Activated CD4-positive, alpha-beta T cell treated with anti-CD3 and anti-CD28 coated beads for 4 hours (primary cell): ENCODE measurements at places on chromosomes 1 and 21.

GRCh38 chr1:113207457-113207856 is 134.5 kb downstream of the LRIG2 start:
- no peak for DNase-seq

- no peak for DNase-seq
These were observed 82.8 kb downstream of the DYRK1A start for GRCh38 chr21:37449302-37449937.

DNA sequence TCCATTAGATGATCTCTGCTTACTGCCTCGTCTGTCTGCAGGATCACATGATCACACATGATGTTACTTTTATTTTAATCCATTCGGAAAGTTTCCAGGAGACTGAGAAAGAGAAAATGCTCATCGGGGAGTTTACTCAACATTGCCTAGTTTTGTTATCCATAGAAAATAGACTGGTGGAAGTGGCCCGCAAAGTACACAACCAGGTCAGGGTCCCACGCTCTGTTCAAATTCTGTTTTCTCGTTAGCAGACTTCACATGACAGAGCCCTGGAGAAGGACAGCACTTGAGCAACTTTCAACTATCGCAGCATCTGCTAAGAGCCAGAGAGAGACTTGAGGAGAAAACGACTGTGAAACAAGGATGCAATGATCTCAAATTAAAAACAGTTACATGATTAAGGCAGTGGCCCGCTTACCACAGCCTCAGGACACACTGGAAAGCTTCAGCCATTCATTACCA is 44.2 kb downstream of the ADAMTS1 start:
- no peak for DNase-seq

DNA sequence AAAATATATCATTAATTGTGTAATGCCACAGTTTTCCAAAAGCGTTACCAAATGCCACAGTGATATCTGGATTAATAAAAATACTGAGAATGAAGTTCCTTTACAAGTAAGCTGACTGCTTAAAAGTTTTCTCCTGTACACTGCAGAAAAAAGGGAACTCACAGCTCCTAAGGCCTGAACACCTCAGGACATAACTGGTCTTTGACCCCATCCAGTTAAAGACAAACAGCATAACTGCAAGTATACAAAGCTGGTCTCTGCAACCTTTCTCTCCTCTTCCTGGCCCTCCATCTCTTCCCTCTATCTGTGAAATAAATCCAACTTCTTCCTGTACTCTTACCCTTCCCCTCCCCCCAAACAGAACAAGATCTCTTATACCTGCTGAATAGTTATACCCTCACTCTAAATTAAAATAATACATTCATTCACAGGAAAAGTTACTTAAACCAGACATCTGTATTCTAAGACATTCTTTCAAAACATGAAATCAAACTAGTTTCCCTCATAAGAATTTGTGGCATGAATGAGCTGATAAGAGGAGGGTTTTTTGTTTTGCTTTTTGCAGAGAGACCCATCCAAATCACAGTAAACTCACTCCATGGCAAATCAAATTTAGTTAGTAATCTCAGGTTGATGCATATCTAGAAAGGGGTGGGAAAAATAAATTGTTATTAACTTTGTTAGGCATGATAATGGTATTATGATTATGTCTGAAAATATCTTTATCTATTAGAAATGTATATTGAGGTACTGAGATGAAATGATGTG is 2.9 kb downstream of the DIPK1A start:
- no peak for DNase-seq

- DNase-seq, result no peak
These were observed 71.1 kb upstream of the DIRAS3 start for GRCh38 chr1:68121536-68121935.

DNA sequence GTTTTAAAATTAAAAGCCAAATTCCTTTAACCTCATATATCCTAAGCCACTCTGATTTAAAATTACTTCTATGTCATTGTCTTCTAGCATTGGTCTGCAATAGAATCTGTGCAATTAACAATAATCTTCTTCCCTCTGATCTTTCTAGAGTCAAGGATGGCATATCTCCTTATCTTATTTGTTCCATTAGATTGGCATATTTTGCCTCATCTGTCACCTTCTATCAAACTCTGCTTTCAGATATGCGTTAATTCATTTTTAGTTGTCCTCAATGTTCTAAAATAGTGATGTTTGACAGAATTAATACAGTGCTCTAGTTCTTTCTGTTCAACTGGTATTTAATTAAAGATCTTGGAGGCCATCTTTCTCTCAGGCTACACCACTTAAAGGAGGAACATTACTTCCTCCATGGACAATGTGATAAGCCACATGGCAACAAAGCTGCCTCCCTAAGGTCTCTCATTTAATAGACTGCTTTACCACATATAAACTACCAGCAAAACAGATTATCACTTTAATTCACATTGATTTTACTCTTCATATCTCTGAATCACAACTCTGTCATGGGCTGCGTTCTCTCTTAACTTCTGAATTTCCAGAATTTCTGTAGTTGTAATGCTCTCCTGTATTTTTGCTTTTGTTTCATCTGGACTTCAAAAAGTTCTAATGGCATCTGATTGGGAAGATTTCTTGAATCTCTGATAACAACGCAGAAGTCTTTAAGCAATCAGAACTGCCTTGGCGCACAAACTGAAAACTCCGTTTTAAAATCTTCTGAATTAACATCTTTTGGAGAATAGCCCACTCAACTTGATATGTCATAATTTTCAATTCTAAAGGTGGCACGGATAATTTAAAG is 2.8 kb downstream of the NRIP1 start:
- no peak for DNase-seq

GRCh38 chr1:44571712-44572571 is 102.3 kb downstream of the TMEM53 start:
- no peak for DNase-seq

DNA sequence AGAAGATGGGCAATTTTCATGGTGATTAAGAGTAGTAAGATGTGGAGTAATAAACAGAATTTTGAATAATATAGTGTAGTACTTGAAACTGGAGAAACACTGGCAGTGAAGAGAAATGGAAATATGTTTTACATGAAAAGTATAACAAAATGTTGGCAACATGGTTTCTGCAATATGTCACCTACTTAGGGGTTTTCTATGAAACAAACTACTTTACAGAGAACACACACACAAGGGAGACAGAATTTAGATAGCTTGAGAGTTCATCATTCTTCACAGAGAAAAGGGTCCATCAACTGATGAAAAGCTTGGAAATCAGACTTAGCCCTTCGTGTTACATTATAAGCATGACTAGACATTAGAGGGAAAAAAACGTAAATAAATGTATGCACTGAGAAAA is 135.2 kb downstream of the EIF4G3 start:
- no peak for DNase-seq

DNA sequence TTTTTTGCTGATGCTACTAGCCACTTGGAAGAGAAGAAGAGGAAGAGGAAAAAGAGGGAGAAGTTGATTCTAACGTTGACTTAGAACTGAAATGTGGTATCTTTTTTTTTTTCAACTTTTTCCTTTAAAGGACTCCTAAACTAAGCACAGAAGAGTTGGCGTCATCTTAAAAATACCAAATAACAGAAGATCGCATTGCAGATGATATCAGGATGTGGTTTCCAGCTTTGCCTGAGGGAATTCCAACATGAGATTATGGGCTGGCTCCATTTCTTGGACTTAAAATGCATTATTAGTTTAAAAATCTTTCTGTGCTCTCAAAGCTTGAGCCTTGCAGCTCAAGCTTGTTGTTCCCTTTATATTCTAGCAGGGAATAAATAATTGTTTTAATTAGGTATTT is 29.8 kb downstream of the WDR3 start:
- DNase-seq, result no peak

DNA sequence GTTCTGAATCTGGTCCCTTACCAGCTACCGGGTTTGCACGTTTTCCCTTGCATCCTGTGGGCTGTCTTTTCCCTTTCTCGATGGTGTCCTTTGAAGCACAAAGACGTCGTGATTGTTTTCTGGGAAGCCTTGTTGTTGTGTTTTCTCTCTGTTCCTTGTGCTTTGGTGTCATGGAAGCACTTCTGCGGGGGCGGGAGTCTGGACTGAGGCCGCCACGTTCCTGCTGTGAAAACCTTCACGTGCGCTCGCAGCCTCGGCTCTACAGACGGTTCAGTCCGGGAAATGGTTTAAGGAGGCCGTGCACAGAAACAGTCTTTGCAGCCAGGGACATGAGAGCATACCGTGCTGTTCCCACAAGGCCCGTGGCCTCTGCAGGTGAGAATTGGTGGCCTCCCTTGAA is 68.5 kb downstream of the SKI start:
- DNase-seq, result no peak

GRCh38 chr1:7609311-7609994 is 161.6 kb upstream of the VAMP3 start:
- DNase-seq, result no peak

- no peak for DNase-seq
These were observed 1.9 kb downstream of the SLC2A1 start for GRCh38 chr1:42956739-42957138.

GRCh38 chr1:1324084-1324523 is 356 bp downstream of the INTS11 start:
- DNase-seq, result no peak

GRCh38 chr1:96971849-96972602 is 250.4 kb downstream of the PTBP2 start:
- DNase-seq, result no peak

- no peak for DNase-seq
These were observed 5.6 kb upstream of the ZNF496 start for GRCh38 chr1:247337250-247337746.

DNA sequence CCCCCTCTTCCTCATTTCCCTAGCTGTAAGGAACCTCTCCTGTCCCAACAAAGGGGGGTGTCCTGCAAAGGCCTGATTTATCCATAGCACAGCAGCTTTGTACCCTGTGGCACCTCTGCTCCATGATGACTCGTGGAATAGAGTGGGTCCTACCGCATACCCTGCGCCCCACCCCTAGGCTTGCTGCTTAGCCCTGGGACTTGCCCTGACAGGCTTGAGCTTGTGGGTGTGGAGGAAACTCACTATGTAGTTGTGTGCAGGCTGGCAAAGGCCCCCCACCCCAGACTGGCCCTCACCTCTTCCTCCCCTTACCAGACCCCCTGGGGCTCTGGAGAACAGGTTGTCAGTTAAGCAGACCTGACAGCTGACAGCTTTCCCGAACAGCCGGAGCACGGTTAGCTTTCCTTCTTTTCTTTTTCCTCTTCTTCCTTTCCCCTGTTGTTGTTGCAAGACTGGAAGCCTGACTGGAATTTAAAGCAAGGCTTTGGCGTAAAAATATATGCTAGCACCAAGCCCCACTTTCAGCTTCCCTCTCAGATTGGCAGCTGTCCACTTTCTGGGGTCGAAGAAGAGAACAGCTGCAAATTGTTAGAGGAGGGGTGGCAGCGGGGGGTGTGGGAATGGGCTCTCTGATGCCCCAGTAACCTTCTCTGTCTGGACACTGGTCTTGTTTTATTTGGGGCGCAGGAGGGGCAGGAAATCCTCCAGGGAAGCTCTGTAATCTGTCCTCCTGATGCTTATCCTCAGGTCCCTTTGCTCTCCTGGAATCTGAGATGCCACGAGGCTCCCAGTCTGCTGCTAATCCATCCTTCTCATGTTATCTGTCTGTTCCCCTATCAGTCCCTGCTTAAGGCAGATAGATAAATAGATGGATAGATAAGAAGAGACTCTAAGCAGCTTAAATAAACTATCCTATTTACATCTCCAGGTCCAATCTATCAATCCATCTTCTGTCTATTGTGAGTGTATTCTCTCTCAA is 134.6 kb downstream of the BRINP2 start:
- no peak for DNase-seq

DNA sequence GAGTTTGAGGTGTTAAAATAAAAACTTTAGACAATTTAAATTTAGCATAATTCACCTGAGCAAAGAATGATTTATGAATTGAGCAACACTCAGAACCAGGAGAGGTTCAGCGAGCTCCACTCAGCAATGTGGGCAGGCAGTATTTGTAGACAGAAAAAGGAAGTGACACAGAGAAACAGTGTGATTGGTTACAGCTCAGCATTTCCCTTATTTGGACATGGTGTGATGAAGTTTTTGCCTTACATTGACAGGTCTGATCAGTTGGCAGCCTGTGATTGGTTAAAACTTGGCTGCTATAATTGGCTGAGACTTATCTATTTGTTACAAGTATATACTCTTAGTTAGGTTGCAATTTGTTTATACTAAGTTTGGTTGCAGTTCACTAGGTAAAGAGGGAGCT is 621.2 kb upstream of the PRMT6 start:
- no peak for DNase-seq

GRCh38 chr1:107767156-107767582 is 197.8 kb downstream of the VAV3 start:
- DNase-seq, result no peak

GRCh38 chr1:64822621-64823020 is 77.7 kb downstream of the RAVER2 start:
- no peak for DNase-seq

DNA sequence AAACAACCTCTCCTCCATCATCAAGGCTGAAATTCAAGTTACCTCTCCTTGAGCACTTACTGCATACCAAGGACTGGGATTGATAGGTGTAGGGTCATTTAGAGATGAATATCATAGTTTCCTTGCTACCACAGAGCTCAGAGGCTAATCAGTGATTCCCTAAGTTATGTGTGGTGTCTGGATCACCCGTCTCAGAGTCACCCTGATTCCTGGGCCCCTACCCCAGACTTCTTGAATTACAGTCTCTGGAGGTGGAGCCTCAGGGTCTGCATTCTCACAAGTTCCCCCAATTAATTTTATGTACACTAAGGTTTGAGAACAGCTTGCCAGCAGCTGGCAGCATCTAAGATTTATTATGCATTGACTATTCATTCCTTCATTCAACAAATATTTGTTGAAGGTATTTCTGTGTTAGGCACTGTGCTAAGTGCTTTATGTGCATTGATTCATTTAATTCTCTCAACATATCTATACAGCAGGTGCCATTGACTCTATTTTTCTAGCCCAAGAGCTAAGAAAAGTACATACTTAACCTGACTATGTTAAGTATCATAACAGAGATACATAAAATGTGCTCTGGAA is 182.9 kb upstream of the FGGY start:
- DNase-seq, result no peak

GRCh38 chr1:155977690-155978324 is 540 bp downstream of the ARHGEF2 start:
- DNase-seq, result peak; percentile 79

DNA sequence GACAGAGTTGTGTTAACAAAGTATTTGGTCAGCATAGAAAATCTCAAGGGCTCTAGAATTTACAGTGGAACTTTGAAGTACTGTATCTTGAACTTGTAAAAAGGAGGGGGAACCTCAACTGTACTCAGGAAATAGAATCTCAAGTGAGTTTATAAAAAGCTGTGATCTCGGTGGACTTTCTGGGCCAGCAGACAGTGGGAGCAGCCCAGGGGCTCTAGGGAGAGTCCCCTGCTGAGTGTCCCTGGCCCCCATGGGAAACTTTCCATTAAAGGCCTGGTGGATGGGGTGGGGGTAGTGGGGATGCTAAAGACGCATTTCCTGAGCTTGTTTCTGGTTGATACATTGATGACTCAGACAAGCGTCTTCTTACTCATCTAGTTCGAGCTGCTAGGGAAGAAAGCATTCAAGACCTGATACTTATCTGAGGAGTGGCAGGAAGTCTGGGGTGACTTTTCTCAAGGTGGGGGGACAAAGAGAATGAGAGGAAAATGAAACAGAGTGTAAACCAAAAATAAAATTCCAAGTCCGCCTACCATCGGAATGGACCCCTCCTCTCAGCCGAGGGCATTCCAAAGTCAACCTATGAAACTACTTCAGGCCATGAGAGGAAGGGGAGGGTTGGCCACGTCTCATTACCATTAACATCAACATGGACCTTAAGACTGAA is 65.5 kb downstream of the NID1 start:
- peak; percentile 69 for DNase-seq
